ENCODE measurements at places on chromosomes 16 and 17. TPM values are rescaled to one million over a fixed set of nuclear protein-coding genes. Genes with fewer than 3 reads are reported as not detected.
A peak's percentile ranks its signal among the peaks of the same experiment; 100 is the strongest.

- DNase-seq = no peak
These were observed 2.2 kb downstream of the SEPTIN12 start for GRCh38 chr16:4785758-4786433.

DNA sequence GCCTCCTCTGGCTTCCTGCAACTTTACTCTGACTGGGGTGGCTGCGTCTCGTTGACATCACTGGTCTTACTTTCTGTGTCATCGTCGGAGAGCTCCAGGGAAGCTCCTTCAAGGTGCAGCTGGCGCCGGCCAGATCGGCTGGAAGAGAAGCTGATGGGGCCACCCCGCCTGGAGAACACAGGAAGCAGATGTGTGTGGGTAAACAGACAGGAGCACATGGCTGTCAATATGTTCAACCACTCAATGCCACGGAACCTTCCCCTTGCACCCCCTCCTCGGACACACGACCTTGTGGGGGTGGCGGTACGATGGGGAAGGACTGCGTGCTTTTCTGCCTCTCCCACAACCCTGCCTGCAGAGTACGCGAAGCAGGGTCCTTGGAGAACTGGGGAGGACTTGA lies 40.1 kb downstream of the NDEL1 start:
- DNase-seq = no peak

- no peak for DNase-seq
These were observed 154.5 kb downstream of the CBLN1 start for GRCh38 chr16:49127103-49127502.

DNA sequence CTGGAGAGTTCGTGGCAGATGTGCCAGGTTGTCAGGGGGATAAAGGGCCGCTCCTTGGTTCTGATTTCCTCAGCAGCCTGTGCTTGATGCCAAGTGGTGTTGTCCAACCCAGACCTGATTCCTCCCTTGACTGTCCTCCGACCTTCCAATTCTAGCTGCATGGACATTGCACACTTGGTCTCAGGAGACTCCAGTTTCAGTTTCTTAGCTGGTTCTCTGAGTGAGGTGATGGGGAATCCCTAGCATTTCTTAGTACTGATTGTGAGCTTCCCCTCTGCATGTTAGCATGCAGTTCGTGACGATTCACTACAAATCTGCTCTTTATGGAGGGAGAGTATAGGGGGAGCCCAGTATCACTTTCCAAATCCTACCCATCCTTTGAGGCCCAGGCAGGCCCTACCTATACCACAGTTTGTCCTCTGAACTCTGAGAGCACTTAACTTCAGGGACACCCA lies 12.4 kb upstream of the CCR7 start:
- DNase-seq = no peak

GPRC5B gene
- 15.5 TPM for total RNA-seq

CDH13 gene
- 4.8 TPM for total RNA-seq

DNA sequence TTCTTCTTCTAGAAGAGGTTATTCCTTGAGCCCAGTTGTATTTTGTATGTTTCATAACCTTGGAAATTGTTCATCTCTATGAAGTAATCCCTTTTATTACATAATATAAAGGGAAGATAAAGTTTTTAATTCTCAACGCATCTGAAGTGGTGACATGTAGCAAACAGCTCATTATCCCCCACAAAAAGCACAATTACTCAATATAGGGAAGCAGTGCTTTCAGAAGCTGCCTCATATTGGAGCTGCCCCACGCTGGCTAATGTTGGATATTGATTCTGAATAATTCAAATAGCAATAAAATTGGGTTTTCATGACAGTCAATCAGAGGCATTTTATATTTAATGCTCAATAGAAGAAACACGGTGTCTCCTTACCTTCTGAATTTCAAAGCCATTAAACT lies 604.3 kb upstream of the RBFOX1 start:
- no peak for DNase-seq

ARRB2 gene
- 17.3 TPM for total RNA-seq

MAP2K4 gene
- total RNA-seq = 56.5 TPM

- no peak for DNase-seq
These were observed 6.8 kb upstream of the OSGIN1 start for GRCh38 chr16:83946154-83946780.

- peak; percentile 53 for DNase-seq
These were observed 12.0 kb downstream of the USP36 start for GRCh38 chr17:78828470-78829185.

- DNase-seq = no peak
These were observed 111.4 kb upstream of the CPHXL start for GRCh38 chr16:75837681-75838080.

DNA sequence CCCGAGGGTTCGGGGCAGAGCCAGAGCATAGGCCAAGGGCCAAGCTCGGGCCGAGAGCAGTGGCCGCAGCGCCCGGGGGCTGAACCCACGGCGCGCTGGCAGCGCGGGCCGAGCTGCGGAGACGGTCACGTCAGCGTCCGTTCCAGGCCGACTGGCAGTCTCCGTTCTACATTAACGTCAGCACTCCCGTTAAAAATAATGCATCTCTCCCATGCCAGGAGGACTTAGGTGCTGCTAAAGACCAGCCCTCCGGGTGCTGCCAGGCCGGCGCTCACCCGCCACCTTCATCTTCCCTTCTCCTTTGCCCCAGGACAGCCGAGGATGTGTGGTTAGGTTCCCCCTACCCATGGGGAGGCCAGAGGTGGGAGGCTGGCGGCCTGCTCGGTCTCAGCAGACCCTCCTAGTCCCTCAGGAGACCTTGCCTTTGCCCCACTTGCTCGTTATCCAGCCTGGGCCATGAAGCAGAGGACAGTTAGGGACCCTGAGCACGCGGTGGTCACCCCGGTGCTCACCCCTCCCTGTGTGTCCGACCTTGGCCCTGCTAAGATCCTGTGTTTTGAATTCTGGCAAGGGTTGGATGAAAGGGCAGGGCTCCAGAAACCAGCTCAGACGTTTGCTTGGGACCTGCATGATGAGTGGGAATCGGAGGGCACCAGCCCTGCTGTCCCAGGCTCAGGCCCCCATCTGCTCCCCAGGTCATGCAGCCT lies 572 bp downstream of the MPG start:
- peak; percentile 63 for DNase-seq

DNA sequence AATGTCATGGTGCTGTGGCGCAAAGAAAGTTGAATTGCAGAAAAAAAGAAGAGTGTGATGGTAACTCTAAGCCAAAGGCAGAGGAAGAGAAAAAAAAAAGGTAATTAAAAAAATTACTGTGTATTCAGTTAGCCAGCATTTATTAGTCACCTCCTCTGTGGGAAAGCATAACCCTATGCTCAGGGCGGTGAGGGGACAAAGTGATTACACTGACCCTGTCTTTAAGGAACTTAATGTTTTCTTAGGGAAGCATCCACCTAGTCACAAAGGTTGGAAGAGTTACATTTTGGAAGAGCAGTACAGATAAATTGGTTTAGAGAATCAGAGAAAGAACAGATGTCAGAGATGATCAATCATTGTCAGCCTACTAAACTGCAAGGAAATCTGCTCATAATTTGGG lies 410.3 kb downstream of the CDH11 start:
- DNase-seq = no peak

- no peak for DNase-seq
These were observed 7.7 kb upstream of the ITGA3 start for GRCh38 chr17:50048146-50048720.

KRT31 gene
- total RNA-seq = not detected

DNA sequence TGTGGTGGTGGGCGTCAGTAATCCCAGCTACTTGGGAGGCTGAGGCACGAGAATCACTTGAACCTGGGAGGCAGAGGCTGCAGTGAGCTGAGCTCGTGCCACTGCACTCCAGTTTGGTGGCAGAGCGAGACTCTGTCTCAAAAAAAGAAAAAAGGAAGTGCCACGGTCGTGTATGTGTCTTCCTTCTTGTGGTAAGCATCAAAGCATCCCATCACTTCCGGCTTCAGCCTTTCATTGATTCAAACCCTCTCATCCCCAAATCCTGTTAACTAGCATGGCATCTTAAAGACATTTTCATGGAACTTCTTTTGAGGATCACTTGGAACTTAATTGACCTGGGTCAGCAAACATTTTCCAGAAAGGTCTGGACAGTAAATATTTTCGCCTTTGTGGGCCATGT lies 126.2 kb downstream of the CPPED1 start:
- no peak for DNase-seq

DNA sequence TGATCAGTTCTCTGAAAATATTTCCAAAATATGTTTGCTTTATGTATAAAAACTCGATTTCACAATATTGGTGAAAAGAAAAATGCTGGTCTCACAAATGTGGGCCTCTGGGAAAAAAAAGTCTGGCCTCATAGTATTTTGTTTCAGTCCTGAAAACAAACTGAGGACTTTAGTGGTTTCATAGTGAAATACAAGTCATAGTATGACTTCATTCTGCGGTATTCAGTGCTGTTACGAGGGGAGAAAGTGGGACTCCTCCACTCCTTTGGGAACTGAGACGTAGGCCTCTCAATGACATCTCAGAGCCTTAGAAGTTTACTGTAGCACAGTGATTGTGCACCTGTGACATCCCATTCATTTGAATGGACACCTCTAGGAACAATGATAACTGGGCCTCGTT lies 56.0 kb downstream of the CYB561 start:
- DNase-seq = no peak

GRCh38 chr17:1898332-1898731 lies 68.5 kb downstream of the RPA1 start:
- DNase-seq = no peak

HOXB2 gene
- total RNA-seq = 114 TPM

DNA sequence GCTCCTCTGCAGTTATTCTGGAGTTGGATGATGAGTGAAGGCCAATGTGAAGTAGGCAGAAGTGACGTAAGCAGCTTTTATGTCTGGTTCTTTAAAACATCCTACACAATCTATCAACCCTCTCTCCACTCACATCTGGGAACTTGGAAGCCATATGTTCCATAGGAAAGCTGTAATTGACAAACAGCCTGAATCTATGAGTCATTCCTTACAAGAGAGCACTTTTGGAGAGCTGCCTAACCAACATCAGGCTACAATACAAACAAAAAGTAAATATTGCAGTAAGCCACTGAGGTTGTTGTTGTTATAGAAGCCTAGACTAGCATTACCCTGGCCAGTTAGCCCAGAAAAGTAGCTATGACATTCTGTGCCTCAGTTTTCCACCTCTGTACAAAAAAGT lies 5.9 kb downstream of the CCL7 start:
- DNase-seq = no peak

- DNase-seq = no peak
These were observed 2.0 kb upstream of the KRT13 start for GRCh38 chr17:41507315-41507880.

GRCh38 chr16:29844575-29845331 lies 18.3 kb downstream of the CDIPT start:
- peak; percentile 85 for DNase-seq

GRCh38 chr17:80328634-80329380 lies 68.2 kb downstream of the RNF213 start:
- no peak for DNase-seq

AATK gene
- 13.8 TPM for total RNA-seq

MMP25 gene
- not detected for total RNA-seq

GRCh38 chr17:58679263-58680037 lies 12.4 kb downstream of the TEX14 start:
- DNase-seq = peak; percentile 90

BEAN1 gene
- 2.4 TPM for total RNA-seq

DNA sequence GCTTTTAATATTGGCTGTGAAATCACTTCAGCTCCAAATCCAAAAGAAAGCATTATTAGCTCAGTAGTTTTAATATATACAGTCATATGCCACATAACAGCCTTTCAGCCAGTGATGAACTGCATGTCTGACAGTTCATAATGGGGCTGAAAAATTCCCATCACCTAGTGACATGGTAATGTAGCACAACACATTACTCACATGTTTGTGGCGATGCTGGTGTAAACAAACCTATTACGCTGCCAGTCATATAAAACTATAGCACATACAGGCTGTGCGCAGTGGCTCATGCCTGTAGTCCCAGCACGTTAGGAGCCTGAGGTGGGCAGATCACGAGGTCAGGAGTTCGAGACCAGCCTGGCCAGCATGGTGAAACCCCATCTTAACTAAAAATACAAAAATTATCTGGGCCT lies 92.2 kb downstream of the TUBD1 start:
- DNase-seq = no peak

GRCh38 chr17:79192503-79193351 lies 118.1 kb downstream of the ENGASE start:
- DNase-seq = peak; percentile 51

SLC6A2 gene
- total RNA-seq = 3.4 TPM

DNA sequence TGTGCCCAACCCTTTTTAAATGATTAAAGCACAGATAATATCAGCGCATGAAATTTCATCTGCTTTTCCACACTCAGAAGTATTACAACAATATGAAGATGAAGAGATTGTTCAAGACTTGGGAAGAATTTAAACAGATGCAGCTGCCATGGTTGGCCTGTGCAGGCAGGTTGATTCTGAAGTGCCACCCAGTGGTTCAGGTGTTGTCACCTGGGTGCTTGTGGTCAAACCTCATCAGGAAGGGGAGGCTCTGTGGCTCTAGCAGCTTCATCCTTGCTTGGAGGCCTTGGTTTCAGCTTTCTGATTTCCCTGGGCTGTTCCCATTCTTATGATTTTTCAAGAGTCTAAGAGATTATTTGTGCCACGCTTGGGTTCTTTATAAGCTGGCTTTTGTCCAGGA lies 22.2 kb upstream of the CLEC18C start:
- no peak for DNase-seq

GRCh38 chr16:83886199-83886971 lies 12.5 kb upstream of the MLYCD start:
- no peak for DNase-seq

Data from cardiac muscle cell (in vitro differentiated cells and primary cell).